Stimulated activated CD8-positive, alpha-beta memory T cell treated with anti-CD3 and anti-CD28 coated beads, Interleukin-4, amount 100 ng/mL, for 1 hour (primary cell): ENCODE measurements at places on chromosomes 13 and 19.

- DNase-seq = no peak
Observed at GRCh38 chr13:44618326-44618725, 42.2 kb upstream of the TSC22D1 start.

- no peak for DNase-seq
Observed at GRCh38 chr19:57269515-57270250, 10.6 kb upstream of the ZNF460 start.

GRCh38 chr19:14545716-14546082 is 16.3 kb downstream of the TECR start:
- DNase-seq = no peak

DNA sequence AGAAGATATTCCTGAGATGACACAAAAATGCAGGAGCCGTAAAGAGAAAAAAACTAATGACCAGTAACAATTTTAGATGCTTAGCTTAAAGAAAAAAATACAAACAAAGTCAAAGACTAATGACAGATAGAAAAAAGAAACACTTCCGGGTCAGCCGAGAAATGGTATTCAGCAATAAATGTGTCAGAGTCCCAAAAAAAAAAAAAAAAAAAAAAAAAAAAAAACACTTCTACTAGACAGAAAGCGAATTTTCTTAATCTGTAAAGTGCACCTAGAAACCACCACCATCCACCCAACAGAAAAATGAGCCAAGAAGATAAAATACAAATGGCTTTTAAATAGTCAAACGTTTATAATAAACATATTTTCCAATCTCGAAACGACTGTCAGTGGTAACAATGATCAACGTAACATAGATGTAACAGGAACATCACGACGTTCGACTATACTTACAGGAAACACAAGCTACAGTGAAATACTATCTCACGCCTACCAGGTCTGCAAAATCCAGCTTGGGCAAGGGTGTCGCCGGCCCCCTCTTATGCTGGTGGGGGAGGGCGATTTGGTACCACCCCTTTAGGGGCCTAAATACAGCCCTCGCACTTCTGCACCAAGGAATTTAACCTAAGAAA is 10.6 kb downstream of the ABHD17A start:
- no peak for DNase-seq

GRCh38 chr19:38763795-38764220 is 9.5 kb downstream of the LGALS7 start:
- DNase-seq = no peak

DNA sequence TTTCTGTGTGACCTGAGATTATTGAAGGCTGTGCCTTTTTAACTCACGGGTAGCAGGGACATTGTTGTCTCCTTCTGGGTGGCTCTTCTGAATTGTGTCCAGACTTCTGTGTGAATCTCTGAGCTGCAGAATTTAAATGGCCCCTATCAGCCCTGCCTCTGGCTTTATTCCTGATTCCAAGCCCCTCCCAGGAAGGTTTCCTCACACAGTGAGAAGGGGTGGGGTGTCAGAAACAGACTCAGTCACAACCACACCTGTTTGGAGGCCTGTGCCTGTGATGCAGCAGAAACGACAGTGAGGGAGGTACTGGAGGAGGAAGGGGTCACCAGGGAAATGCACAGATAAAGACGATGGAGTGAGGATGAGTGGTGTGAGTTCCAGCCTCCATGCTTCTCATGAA is at the start of gene CLC:
Gene CLC (minus strand): TSS at position 139 of the 400 bp plus-strand sequence. CDS start 77 bp downstream, at position 62.
- no peak for DNase-seq

DNA sequence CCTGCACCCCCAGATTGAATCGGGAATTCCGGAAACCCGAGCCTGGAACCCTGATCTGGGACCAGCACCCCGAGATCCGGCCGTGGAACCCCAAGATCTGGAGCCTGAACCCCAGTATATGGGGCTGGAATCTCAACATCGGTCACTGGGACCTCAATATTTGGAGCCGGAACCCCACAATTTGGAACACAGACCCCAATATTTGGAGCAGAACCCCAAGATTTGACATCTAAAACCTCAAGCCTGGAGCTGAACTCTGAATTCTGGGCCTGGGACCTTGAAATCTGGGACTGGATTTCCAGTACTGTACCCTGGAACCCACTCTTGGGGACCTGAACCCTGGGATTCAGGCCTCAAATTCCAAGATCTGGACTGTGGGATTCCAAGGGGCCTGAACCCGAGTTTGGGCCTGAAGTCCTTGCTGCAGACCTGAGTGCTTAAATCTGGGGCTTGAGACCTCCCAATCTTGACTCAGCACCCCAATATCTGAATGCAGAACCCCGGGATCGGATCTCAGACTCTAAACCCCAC is 629 bp downstream of the LRFN3 start:
- DNase-seq = no peak

GRCh38 chr13:35856721-35857364 is 274.3 kb downstream of the DCLK1 start:
- DNase-seq = no peak

- DNase-seq = no peak
Observed at GRCh38 chr13:26222520-26223046, 469 bp upstream of the RNF6 start.

GRCh38 chr19:29004796-29005195 is 208.2 kb downstream of the UQCRFS1 start:
- no peak for DNase-seq

GRCh38 chr19:36775768-36776167 is 3.2 kb upstream of the ZNF850 start:
- no peak for DNase-seq

DNA sequence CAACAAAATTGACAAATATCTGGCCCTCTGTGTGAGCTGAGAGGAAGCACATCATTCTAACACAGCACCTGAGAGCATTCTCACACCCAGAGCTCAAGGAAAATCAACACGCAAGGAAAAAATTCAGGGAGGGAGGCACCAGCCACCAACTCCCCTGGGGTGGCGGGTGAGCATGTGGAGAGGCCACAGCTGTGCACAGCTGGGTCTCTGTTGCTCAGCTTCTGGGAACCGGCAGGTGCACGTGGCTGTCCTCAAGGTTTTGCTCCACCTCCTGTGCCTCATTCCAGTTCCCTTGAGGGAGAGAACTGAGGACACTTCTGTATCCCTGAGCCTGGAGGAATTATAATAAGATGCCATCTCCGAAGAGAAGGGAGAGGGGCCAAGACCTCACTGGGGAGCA is 134.0 kb downstream of the USP12 start:
- no peak for DNase-seq
